Ascending aorta (tissue), 2 donors: ENCODE measurements at places on chromosomes 7 and 10.

DNA sequence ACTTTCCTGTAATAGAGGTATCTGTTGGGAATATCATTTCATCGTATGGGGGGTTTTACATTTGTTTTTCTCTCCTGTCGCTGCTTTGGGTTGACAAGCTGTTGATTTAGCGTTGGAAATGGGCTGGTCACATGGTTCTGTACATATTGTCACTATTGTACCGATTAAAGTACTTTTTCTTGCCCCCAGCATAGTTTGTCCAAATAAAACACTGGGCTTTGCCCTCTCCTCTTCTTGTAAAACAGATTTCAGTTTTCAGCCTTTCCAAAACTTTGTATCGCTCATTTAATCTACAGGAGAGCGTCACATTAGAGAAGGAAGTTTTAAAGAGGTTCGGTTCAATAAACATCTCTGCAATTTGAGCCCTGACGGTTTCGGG, 4.0 kb downstream of the BMI1 start:
- DNase-seq, result no peak

DNA sequence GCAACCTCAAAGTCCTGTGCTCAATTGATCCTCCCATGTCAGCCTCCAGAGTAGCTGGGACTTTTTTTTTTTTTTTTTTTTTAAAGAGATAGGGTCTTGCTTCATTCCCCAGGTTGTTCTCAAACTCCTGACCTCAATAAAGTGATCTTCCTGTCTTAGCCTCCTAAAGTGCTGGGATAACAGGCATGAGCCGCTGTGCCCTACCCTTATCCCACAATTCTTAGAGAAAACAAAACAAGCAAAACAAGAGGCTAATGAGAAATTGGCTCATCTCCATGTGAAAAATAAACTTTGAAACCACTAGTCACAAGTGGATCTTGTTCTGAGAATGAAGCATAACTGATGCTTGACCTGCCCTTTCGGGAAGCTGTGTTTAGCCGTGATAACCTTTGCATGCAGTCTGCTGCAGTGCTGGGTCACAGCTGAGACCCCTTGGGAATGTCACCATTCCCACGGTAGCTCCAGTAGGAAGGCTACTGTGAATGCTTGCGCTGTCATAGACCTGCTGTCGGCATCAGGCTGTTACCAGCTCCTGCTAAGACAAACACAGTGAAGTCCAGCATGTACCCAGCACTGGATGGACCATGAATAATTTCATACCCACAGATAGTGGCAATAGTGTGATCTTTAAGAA, 290.7 kb upstream of the KIAA1217 start:
- DNase-seq, result no peak

DNA sequence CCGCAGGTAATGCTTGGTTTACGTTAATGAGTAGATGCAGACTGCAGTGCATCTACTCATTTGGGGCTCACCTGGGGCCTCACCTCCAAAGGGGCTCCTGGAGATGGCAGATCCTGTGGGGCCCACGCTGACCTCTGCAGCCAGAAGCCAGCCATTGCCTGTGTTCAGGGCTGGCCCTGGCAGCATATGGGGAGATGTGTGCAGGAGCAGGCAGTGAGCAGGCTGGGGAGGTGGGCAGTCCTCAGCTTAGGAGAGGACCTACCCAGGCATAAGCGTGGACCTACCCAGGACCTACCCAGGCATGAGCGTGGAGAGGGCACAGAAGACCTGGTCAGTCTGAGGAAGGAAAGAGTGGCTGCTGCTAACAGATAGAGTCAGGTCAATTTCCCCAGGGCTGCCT, 178.5 kb downstream of the PTPRN2 start:
- no peak for DNase-seq

- DNase-seq, result no peak
Observed at GRCh38 chr7:37408291-37409228, 40.1 kb downstream of the ELMO1 start.

GRCh38 chr7:143448429-143448828, 5.2 kb downstream of the TAS2R60 start:
- no peak for DNase-seq

DNA sequence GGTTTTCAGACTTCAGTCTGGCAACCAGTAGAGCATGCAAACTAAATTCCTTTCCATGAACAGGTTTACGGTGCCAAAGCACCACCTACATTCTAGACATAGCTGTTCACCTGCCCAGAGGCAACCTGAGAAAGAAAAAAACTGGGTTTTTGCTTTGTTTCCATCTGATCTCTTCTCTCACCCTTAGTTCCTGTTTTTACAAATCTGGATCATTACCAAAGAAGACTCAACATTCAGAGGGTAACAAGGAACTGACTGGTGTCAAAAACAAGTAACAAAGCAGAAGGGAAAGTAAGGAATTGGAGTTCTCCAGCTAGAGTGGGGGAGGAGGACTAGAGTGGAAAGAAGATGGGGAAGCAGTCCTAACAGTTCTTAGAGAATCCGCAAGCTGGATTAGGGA, 36.4 kb downstream of the CPVL start:
- no peak for DNase-seq

GRCh38 chr7:67008260-67008659, 11.6 kb downstream of the TYW1 start:
- DNase-seq, result no peak

DNA sequence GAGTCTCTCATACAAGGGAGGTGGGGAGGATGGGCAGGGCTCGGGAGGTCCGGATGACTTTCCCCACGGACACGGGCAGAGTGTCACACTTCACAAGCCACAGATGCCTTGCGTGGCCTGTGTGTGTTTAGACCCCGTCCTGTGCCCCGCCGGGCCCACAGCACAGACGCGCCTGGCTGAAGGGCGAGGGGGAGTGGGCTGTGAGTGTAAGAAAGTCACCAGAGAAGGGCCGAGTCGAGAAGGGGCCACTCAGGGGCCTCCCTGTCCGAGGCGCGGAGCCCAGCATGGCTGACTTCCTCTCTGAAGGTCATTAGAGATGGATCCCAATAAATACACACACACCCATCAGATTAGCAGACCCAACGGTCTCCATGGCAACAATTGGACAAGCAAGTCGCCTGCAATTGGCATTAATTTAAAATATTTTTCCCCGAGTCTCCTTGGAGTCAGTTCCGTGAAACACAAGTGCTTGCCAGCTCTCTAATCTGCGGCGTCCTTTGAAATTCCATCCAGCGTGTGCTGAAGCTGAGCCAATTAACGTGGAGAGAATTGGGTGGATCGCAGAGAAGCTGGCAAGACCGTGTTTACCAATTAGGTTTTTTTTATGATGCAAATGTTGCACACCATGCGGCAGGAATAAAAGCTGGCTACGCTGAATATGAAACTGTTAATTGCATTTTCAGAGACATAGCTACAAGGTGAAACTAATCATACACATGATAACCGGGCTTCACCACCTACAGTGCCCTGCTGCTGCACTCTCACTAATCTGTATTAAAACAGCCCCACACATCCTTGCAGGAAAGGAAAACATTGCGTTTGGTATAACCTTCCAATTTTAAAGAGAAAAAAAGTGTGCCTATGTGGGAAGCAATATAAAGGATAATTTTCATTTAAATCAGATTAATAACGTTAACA, 571.2 kb downstream of the PTPRN2 start:
- DNase-seq, result no peak

GRCh38 chr7:65722361-65722792, 150.5 kb upstream of the VKORC1L1 start:
- DNase-seq, result no peak

DNA sequence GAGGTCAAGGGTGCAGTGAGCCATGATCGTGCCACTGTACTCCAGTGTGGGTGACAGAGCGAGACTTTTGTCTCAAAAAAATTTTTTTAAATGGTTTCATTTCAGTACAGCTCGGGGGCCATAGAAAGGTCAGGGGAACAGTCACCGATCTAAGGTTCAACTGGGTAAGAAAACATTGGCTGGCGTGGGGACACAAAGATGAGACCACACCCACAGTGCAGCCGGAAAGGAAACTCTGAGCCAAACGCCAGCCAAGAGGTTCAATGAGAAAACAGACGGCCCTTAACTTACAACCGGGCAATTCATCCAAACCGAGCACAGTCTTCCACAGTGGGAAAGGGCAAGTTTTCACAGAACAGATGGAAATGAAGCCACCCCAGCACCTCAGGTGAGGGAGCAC, 65.1 kb downstream of the SLC37A3 start:
- no peak for DNase-seq

DNA sequence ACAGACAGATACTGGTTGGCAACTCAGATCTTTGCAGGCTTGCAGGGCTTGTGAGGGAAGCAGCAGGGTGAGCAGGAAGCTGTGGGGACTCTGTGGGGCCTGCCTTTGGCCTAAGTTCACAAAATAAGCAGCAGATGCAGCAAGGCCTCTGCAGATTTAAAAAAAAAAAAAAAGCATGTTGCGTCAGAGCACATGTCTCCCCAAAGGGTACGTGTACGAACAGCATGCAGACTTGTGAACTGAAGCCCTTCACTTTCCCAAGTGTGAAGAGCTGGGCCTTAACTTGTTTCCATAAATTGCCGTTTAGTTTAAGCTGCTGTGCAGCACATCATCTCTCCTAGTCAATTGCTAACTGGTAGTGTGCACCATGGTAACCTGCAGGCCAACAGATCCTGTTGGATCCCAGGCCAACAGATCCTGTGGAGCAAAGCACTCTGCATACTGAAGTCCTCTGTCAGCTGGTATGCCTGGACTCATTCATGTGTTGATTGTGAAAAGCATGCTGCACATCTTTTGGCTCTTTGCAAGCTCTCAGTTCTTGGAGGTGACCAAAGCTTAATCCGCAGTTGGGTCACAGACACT, 10.8 kb upstream of the XPNPEP1 start:
- DNase-seq, result no peak

DNA sequence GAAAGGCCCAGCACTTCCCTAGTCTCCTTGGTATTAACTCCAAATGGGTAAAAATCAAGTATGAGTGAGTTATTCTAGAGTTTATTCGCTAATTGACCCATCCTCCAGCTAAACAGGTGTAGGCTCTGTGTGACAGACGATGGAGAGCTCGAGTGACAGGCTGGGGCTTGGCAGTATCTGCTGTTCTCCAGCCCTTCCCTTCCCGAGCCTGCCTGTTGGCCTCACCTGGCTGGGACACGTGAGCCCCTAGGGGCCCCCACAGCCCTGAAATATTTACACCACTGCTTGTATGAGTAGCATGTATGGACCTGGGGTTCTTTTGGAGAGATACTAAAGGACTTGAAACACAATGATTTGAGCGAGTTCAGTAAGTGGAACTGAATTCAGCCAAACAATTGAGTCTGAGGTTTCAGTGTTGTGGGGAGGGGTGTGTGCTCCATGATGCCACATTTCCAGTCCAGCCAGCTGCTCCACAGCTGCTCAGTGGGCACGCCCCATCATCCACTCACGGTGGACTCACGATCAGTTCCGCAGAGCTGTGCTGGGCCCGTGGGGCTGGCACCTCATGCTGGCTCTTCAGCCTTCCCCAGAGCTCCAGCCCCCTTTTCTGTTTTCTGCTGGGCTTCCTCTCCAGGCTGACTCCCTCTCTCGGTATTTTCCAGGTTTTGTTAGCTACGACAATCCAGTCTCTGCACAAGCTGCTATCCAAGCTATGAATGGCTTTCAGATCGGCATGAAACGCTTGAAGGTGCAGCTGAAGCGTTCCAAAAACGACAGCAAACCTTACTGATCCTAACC, 283.0 kb downstream of the USP6NL start:
- no peak for DNase-seq

- no peak for DNase-seq
Observed at GRCh38 chr10:68082872-68083271, 7.8 kb upstream of the HERC4 start.

- DNase-seq, result no peak
Observed at GRCh38 chr10:78759456-78760120, 309.2 kb upstream of the ZMIZ1 start.

DNA sequence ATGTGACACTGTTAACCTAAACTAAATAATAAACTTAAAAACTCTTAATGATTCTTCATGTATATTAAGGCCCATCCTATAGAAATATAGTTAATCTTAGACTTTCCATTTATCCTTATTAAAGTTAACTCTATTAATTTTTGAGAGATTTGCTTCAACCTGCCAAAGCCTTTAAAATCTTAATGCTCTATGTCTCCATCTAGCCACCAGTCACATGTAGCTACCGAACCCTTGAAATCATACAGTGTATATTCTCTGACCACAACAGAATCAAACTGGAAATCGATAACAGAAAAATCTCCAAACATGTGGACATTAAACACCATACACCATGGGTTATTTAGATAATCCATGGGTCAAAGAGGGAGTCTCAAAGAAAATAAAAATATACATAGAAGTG, 51.9 kb downstream of the ASZ1 start:
- DNase-seq, result no peak

GRCh38 chr7:17289074-17289645, 9.3 kb upstream of the AHR start:
- DNase-seq, result no peak

DNA sequence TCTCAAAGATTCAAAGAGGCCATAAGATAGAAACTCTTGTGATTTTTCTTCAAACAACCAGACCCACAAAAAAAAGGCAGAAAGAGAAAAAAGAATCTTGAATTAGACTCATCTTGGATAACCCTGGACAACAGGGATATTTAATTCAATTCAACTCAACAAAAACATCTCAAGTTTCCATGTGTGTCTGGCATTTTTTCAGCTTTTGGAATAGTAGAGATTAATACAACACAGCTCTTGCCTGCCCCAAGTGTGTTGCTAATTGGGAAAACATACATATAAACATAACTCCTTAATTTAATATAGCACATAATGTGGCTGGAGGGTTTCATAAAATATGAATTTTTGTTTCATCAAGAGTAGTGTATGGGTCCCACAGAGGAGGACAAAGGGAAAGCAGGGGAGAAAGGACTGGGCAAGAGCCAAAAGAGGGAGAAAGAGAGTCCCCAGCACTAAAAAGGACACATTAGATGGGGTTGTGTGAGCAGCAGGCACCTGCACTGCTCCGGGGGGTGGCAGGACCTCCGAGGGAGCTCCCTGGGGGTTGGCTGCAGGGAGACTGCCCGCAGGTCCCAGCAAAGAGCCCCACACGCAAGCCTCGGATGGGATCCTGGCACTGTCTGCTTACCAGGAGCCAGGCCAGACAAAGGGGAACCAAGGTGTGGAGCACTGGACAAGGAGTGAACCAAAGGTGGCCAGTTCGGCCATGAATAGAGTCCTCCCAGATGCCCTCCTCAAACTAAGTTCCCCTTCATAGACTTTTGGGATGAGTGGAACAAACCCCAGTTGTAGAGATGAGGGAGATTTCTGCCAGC, 65.6 kb upstream of the TMEM72 start:
- DNase-seq, result no peak

DNA sequence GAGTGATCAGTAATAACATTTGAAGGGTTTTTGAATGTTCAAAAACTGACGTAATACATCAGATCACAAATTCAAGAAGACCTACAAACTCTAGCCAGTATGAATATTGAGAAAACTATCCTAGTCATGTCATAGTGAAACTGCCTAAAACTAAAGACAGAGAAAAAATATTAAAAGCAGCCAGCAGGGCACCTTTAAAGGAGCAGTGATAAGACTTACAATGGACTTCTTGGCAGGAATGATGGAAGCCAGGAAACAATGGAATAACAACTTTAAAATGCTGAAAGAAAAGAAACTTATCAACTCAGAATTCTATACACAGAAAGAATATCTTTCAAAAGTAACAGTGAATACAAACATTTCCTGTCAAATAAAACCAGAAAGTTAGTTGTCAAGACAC, 78.3 kb upstream of the CTBP2 start:
- no peak for DNase-seq
